ENCODE measurements at places on chromosomes 5 and 9. TPM values are rescaled to one million over a fixed set of nuclear protein-coding genes. Genes with fewer than 3 reads are reported as not detected.

The HTR4 gene
- total RNA-seq: 7.9 TPM

The LAMC3 gene
- total RNA-seq: 1.6 TPM

The NR4A3 gene
- total RNA-seq: 19.9 TPM

The TEX48 gene
- total RNA-seq: not detected

The SUSD3 gene
- 11.8 TPM for total RNA-seq

GRCh38 chr5:168468836-168469235, 17.4 kb upstream of the RARS1 start:
- DNase-seq: no peak

- no peak for DNase-seq
Measured at GRCh38 chr5:178177569-178177968, 9.6 kb downstream of the GMCL2 start.

DNA sequence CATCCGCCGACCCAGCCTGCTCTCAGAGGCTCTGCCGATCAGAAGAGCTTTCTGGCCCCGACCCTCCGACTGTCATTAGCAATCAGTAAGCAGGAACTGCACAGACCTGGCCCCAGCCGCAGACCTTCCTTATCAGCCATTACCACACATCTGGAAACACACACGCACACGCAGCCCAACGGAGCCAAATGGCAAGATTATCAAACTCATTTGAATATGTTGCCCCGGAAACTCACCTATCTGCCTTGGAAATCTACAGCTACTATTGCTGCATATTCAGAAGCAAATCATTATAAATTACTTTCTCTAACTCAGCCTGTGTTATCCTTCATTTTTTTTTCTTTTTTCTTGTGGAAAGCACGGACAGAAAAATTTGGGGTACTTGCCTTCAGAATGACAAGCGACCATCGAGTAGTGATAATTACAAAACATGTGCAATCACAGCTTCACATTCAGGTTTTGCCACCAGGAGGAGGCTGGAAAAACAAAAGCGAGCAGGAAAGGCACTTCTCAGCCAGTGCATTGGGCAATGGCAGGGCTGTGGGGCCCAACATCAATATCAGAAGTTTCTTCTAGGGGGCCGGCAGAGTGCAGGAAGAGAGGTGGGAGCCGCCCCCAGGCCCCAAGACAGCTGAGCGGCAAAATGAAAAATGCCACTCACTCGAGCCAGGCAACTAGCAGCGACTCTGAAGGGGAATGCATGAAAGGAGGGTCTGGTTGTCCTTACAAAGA, 122.3 kb downstream of the VAV2 start:
- DNase-seq: no peak

- DNase-seq: no peak
Measured at GRCh38 chr9:86838519-86839497, 108.5 kb downstream of the GAS1 start.

- no peak for DNase-seq
Measured at GRCh38 chr9:93974151-93974550, 19.0 kb upstream of the BARX1 start.

- no peak for DNase-seq
Measured at GRCh38 chr5:107170620-107171019, 500.1 kb downstream of the EFNA5 start.

GRCh38 chr5:108876451-108876850, 128.8 kb downstream of the FER start:
- DNase-seq: no peak

DNA sequence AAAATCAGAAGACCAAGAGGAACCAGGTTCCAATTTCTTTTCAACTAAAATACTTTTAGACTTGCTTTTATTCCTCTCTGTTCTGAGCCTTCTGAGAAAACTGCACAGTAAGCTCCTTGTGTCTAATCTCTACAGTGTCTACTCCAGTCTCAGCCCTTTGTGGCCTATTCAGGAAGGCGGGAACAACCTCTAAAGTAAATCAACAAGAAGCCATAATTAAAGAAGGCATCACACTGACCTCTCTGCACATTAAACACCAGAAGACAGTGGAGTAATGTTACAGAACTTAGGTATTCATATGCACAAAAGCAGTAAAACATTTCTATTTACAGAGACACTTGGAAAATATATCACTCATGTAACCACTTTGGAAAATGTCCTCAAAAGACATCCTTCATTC, 14.9 kb downstream of the XPA start:
- DNase-seq: no peak

DNA sequence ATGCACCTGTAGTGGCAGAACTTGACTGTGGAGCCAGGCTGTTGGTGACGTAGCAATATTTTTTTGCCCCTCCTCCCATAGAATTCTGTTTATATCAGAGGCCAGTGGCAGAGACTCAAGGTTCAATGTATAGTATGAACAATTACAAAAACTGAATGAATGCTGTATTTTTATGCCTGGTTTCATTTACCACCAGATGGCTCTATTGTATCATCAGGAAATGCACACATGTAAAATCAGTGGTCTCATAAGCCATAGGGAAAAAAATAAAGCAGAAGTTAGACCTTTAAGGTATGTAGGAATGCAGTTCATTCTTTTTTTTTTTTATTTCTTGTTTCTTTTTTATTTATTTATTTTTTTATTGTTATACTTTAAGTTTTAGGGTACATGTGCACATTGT, 43.6 kb downstream of the CCDC192 start:
- DNase-seq: no peak

DNA sequence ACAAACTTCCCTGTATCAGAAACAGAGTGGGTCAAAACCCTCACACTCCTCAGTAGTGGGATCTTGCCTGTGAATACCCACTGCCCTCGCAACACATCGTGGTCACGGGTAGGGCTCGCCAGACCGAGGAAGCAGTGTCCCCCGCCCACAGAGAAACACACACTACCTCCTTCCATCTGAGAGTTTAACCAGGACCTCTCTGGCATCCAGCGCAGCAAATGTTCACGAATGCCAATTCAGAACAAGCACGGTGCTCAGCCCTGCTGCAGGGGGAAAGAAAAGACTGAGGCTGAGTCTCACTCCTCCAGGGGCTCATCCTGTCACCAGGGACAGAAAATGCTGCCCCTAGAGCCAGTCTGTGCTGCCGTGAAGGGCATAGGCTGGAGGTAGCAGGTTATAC, 42.5 kb upstream of the SYNPO start:
- DNase-seq: no peak

GRCh38 chr9:111900858-111901612, 4.4 kb downstream of the UGCG start:
- no peak for DNase-seq
